ENCODE measurements at places on chromosomes 11 and 22.

GRCh38 chr11:80424012-80424695 is 983.3 kb upstream of the TENM4 start:
- DNase-seq = no peak

GRCh38 chr11:125387901-125388300 is 108.2 kb downstream of the FEZ1 start:
- DNase-seq = no peak

GRCh38 chr22:22945195-22945594 is 57.6 kb downstream of the IGLL5 start:
- DNase-seq = no peak

GRCh38 chr11:111454561-111455192 is 57.5 kb downstream of the BTG4 start:
- no peak for DNase-seq

Data from activated T-helper 1 cell treated with Interleukin-2 at 50 U/mL for 16 hours (primary cell).